Suppressor macrophage treated with lipopolysaccharide for 4 hours (primary cell): ENCODE measurements at places on chromosomes 7 and 10.

- DNase-seq, result peak; percentile 95
These were observed 47.6 kb upstream of the ITGB1 start for GRCh38 chr10:33005322-33006301.

GRCh38 chr7:73436031-73436929 lies 2.7 kb downstream of the FZD9 start:
- no peak for DNase-seq

- no peak for DNase-seq
These were observed 670 bp upstream of the AGK start for GRCh38 chr7:141550386-141551093.

- no peak for DNase-seq
These were observed 165.8 kb downstream of the SRPK2 start for GRCh38 chr7:105222953-105223352.

- no peak for DNase-seq
These were observed 60.1 kb upstream of the ARID5B start for GRCh38 chr10:61841338-61841875.

- no peak for DNase-seq
These were observed 651.8 kb downstream of the PARD3 start for GRCh38 chr10:34163075-34163905.

DNA sequence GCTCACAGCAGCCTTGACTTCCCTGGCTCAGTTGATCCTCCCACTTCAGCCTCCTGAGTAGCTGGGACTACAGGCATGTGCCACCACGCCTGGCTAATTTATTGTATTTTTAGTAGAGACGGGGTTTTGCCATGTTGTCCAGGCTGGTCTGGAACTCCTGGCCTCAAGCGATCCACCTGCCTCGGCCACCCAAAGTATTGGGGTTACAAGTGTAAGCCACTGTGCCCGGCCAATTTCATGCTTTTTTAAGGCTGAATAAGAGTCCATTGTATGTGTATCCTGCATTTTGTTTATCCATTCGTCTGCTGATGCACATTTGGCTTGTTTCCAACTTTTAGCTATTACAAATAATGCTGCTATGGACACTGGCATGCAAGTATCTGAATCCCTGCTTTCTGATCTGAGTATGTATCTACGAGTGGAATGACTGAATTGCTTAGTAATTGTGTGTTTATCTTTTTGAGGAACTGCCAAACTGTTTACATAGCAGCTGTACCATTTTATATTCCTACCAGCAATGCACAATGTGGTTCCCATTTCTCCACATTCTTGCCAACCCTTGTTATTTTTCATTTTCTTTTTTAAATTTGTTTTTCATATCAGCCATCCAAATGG lies 37.3 kb upstream of the TPST1 start:
- DNase-seq, result peak; percentile 48

- no peak for DNase-seq
These were observed 23.2 kb downstream of the CYP26A1 start for GRCh38 chr10:93096901-93097300.
